Adrenal gland (tissue), 19 donors: ENCODE measurements at places on chromosomes 11 and 22. TPM values are rescaled to one million over a fixed set of nuclear protein-coding genes. Genes with fewer than 3 reads are reported as not detected.

DNA sequence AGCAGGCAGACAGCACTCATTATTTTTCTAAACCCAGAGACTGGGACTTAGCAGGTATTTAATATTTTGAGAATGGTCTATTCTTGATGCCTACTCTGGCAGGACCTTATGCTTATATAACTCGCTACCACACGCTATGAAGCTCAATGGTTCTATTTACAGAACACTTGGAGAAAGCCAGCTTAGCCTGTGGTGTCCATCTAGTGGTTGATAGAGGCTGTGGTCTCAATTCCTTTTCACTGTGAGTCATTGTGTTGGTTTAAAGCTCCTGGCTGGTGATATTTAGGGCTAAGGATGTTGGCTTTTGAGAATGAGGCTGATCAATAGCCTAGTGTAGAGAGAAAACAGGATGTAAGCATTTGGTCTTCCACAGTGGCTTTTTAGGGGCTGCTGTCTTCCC, 206.4 kb downstream of the DBX1 start:
- DNase-seq, result no peak

GRCh38 chr11:120630122-120630521, 118.6 kb downstream of the GRIK4 start:
- no peak for DNase-seq

DNA sequence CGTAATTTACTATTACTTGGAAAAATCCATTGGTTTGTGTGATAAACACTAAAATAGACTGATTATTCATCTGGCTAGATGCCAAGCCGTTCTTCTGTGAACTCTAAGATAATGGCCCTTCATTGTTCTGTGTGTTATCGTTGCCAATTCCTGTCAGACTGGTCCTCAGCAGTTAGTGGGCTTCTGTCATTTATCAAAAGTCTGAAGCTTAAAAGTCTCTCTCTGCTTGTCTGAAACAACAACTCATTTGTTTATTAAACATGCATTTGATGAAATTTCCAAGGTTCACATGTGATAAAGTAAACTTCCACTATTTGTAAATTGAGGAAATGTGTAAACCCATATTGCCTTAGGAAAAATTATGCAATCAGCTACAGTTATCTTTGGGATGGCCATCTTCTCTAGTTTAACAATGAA, 21.1 kb upstream of the RDX start:
- peak; percentile 58 for DNase-seq

DNA sequence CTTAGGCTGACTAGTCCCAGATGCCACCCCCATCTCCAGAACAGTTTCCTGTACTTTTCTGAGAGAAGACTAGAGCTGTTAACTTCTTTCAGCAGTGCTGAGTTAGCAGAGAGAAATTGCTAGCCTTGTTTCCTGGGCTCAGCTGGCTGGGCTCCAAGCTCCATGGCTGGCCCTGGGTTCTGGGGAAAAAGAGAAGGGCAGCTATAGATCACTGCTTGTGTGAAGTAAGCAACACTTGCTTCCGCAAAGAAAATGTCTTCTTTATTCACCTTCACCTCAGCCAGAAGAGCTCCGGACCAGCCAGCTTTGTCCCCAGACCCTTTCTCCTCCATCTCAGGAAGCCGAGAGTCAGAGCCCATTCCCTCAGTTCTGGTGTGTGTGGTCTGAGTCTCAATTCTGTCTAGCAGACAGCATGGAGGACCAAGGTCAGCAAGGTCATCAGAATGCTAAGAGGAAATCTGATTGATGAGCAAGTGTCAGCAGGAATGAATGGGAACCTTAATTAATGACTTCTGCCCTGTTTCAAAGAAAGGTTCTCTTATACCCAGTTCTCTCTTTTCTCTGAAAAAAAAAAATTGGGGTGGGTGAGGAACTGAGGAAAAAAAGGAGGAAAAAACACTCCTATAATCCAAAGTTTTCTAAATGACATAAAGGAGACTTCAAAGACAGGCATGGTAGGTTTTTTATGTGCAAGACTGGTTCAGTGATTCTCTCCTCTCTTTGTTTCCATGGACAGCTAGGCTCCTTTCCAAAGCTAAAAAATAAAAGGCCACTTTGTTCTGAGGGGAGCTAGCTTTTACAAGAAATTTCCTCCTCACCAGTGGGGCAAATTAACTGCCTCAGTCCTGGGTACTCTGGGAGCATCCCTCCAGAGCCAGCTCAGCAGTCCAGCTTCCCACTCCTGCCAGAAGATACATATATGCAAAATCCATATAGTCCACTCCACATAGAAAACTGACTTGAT, 63.6 kb upstream of the FAM181B start:
- peak; percentile 35 for DNase-seq

The MMP13 gene
- total RNA-seq, result not detected

DNA sequence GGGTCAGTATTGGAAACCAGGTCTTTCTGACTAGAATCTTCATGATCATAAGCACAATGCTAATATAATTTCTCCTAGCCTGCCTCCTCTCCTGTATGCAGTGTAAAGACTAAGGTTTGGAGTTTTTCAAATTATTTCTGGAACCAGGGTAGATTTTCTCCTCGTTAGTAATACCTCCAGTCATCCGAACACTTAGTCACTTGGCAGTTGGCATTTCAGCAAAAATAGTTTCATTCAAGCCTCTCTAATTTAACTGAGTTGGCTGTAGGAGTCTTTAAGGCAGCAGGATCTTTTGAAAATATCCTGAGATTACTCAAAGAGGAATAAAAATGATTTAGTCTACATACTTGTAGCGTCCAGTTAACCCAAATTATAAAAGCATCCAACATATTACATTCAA, 6.3 kb downstream of the TYR start:
- no peak for DNase-seq

GRCh38 chr11:25562417-25562816, 769.5 kb upstream of the ANO3 start:
- DNase-seq, result no peak

DNA sequence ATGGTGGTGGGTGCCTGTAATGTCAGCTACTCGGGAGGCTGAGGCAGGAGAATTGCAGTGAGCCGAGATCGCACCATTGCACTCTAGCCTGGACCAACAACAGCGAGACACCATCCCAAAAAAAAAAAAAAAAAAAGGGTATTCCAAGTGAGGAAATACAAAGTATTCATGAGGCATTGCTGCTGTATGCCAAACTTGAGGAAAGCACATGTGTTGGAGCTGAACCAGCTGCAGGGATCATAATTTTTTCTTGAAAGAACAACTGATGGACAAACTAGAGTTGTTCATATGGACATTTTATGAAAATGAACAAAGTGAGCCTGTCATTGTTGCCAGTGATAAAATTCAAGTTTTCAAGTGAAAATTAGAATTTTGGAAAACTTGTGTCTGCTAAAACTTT, 15.8 kb downstream of the MARK2 start:
- DNase-seq, result no peak

The GUCY1A2 gene
- total RNA-seq, result 7.2 TPM

DNA sequence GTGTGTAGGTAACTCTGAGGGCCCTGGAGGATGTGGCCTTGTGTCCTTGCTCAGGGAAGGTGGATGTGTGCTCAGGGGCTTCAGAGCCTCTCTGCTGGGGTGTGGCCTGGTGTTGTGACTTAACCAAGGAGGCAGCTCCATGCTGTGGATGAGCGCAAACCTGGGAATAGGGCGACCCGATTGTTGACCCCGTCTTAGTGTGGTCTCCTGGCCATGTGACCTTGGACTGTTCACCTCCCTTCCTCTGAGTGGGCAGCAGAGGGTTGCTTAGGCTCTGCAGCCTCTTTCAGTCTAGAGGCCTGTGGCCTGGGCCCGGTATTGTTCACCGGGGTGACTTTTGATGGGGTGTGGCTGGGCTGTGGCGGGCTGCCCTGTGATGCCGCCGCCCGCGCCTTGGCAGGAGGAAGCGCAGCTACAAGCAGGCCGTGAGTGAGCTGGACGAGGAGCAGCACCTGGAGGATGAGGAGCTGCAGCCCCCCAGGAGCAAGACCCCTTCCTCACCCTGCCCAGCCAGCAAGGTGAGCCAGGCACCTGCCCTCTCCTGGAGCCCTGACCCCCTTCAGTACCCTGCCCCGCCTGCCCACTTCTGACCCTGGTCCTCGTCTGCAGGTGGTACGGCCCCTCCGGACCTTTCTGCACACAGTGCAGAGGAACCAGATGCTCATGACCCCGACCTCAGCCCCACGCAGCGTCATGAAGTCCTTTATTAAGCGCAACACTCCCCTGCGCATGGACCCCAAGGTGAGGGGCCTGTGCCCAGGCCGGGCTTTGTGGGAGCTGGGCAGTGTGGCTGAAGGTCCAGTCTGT, 16.7 kb downstream of the INCENP start:
- no peak for DNase-seq

- DNase-seq, result no peak
Measured at GRCh38 chr22:27043262-27043661, 385.9 kb downstream of the MIAT start.

DNA sequence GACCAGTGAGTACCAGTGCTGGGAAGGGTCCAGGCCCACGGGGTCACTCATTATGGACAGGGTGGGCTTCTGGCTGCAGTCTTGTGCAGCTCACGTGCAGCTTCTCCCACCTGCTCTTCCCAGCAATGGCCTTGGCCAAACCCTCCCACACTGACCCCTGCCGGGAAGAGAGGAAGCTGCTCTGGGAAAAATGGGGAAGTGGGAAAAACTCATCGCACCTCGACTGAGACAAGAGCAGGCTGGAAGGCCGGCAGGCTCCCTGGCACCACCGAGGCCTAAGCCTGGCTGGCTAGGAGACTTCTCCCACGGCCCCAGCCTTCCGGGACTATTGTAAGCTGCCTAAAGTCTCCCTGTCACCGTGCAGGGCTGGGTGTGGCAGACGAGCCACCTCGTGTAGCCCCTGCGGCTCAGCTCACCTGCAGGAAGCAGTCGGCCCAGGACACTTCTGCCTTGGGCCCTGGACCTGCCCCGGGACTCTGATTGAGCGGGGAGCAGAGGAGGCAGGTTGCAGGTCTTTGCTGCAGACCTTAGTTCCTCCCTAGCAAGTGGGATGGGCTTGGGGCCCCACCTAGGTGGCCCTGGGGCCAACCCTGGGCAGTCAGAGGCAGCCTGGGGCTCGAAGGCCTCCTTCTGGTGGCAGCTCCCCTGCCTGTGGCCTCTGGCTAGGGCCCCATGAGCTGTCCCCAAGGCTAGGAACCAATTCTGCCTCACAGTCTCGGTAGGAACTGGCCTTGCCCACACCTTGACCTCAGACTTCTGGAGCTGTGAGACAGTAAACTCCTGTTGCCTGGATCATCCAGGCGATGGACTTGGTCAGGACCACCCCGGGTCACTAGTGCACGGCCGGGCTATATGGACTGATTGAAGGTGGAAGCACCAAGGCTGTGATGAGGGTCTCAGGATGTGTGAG, 23.1 kb downstream of the MRGPRG start:
- no peak for DNase-seq

GRCh38 chr22:31610611-31611010, 51.4 kb downstream of the PISD start:
- no peak for DNase-seq

GRCh38 chr11:119668676-119669075, 60.3 kb downstream of the NECTIN1 start:
- no peak for DNase-seq

DNA sequence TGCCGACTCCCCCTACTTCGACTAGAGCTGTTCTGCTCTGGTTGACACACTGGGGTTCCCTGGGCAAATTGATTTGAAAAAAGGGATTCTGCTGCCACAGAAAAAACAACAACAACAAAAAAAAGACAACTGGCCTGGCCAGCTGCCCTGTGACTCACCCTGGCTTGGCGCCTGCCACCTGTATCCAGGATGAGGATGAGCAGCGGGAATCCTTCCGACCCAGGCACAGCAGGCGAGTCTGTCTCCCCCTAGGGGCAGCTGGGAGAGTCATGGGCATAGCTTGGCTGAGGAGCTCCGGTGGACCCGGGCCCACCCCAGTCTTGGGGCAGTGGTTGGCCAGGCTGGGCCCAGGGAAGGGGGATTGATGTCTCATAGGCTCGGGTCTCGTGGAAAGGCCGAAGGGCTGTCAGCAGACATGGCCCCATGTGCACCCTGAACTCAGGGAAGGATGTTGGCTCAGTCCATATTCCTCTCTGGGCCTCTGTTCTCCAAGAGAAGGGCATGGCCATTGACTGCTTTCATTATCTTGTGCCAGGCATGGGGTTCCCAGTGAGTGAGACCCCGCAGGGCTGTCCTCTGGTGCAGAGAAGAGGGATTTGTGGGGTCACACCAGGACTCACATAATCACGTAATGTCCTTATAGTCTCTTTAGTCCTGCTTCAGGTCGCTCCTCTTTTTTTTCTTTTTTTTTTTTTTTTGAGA, 10.4 kb upstream of the SUN2 start:
- DNase-seq, result peak; percentile 90

The TRIM49 gene
- total RNA-seq, result not detected

DNA sequence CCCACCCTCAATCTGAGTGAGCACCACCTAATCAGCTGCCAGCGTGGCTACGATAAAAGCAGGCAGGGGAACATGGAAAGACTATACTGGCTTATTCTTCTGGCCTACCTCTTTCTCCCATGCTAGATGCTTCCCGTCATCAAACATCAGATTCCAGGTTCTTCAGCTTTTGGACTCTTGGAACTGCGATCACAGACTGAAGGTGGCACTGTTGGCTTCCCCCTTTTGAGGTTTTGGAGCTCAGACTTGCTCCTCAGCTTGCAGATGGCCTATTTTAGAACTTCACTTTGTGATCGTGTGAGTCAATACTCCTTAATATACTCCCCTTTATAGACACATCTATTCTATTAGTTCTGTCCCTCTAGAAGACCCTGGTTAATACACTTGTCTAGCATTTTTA, 543.7 kb upstream of the RAG2 start:
- no peak for DNase-seq

- DNase-seq, result peak; percentile 33
Measured at GRCh38 chr11:128726458-128727139, 32.7 kb downstream of the FLI1 start.

GRCh38 chr11:15106201-15106965, 8.3 kb upstream of the INSC start:
- DNase-seq, result no peak

DNA sequence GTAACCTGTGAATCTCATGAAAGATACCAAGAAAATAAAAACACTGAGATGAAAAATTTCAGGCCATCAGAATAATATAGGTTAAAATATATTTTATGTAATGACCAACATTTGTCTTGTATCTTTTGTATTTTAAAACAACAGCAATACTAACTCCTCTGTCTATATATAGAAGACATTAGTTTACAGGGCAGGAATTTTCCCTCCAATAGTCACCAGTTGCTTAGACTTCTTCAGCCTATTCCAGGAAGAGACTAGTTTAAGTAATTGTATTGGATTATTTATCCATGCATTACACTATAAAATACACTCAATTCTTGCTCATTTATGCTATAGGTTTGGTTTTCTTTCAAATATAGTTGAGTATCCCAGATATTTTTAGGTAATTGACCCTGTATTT, 24.1 kb downstream of the ANO5 start:
- DNase-seq, result no peak

The KAT5 gene
- 84.3 TPM for total RNA-seq
